Neuronal stem cell (in vitro differentiated cells): ENCODE measurements at places on chromosomes 2 and 18.

DNA sequence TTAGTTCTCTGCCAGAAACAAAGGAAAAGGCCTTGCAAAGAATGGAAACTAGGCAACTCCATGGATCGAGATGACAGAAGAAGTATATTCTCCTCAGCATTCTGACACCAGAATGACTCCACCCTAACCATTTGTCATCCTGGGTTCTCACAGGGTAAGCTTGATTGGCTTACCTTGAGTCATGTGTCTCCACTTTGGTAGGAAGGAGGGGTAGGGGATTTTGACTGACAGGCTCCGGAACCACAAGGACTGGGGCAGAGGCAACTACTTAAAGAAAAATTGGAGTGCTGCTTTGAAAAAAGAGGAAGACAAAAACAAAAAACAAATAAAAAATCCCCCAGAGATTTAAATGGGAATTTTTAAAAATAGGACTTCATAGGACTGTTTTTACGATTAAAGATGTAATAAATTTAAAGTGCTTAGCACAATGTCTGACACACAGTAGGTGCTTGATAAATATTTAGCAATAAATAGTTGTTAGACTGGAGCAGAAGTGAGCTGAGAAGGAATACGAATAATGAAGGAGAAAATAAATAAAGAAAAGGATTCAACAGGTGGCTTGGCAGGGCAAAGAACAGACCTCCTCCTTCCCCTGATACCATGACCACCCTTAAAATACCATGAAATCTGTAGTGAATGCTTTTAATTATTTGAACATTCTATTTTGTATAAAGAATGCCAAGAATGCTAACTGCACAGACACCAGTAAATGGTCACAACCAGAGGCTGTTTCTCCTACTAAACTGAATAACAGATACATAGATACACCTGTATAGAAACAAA, 230.2 kb downstream of the CDCA7 start:
- DNase-seq = no peak

DNA sequence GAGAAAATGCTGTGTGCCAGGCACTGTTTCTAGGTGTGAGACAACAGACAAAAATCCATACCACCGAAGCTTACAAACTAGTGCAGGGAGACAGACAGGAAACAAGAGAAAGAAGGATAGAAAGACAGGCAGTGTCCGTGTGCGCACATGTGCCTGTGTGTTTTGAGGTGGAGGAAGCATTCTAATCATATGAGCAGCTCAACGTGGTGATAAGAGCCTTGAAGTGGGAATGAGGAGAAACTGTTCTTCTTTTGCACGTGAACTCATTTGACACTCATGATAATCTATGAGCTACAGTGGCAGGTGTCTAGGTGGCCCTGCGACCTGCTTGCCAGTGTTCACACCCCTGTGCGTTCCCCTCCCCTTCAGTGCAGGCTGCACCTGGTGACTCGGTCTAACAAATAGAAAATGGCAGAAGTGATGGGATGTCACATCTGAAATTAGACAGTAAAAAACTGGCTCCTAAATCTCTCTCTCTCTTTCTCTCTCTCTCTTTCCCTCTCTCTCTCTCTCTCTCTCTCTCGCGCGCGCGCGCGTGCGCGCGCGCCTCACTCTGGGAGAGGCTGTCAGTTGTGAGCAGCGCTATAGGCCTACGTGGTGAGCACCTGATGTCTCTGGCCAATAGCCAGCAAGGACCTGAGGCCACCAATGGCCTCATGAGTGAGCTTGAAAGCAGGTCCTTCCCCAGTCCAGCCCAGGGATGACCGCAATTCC, 74.8 kb downstream of the EN1 start:
- DNase-seq = no peak

DNA sequence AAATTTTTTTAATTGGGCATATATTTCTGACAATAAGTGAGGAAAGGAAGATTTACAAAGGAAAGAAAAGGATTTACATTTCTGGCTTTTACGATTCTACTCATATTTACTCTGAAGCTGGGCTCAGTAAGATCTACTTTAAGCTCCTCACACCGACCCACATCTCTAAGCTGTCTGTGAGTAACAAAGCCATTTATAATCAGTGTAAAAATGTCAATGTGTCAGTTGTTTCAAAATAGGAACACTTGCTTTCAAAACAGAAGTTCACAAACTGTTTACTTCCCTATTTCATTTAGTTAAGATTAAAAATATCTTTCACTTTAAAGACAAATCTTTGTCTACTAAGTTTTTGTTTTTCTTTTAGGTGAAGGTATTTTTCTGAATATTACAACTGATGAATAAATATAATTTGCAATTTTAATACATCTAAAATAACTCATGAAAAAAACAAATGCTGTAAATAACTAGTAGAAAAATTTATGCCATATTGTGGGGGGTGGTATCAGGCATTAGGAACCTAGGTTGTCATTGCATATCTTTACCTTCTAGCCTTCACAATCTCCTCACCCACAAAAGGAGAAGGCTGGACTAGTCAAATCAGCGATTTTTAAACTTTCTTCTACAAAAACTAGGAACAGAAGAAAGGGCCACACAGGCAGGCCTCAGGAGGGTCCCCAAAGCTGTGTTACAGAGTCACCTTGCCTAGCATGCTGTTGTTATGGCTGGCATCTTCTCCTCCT, 64.5 kb downstream of the TMEM131 start:
- no peak for DNase-seq

DNA sequence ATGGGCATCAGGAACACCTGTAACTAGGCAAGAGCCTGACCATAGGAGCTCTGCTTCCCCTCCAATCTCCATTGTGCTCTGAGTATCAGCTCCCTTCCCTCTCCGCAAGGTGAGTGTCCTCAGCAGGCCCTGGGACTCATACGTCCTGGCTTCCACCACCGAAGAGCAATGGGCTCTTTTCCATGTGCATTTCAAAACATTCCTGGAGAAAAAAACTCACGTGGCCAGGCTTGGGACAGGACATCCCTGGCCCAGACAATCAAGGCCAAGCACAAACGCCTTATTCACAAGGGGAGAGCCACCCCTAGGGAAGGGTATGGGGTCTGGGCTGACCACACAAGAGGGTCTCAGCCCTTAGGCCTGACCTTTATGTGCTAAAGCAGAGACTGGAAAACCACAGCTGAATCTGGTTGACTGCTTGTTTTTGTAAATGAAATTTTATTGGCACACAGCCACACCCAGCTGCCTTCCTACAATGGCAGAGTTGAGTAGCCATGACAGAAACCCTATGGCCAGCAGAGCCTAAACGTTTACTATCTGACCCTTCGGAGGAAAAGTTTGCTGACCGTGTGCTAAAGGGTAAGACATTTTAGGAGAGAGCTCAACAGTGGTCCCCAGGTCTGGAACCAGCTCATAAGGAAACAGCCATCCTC, 175.7 kb upstream of the ARL4C start:
- no peak for DNase-seq

DNA sequence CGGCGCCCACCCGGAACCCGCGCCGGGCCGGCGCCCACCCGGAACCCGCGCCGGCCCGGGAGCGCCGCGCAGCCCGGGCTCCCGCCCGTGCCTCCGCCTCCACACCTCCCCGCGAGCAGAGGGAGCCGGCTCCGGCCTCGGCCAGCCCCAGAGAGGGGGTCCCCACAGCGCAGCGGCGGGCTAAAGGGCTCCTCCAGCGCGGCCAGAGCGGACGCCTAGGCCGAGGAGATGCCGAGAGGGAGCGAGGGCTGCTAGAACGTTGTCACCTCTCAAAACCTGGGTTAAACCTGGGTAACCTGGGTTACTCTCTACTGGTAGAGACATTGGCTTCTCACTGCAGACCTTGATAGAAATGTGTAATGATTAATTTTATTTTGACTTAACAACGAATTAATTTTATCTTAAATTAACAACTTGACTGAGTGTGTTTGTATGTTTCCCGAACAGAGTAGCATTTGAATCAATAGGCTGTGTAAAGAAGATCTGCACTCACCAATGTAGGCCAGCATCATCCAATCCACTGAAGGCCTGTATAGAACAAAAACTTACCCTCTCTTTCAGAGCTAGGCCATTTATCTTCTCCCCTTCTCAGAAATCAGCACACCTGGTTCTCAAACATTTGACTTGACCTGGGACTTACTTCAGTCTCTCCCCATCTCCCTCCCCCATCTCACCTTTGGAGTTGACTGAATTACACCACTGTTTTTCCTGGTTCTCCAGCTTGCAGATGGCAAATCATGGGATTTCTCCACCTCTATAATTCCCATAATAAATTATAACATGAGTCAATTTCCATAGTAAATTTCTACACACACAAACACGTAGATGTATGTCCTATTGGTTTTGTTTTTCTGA, 242.7 kb downstream of the ASXL3 start:
- no peak for DNase-seq

DNA sequence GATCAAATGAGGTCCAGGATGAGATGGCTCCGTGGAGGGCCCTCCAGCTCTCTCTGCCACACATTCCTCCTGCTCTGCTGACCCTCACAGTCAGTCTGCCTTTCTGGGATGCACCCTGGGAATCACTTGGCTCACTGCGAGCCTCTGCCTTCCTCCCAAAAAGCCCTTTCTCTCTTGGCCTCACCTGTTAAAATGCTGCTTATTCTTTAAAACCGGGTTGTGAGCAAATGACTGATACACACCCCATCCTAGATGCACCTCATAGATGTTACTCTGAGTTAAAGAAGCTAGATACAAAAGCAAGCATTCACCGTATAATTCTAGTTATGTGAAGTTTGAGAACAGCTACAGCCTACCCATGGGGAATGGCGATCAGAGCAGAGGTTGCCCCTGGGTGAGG, 167.7 kb upstream of the MYCN start:
- no peak for DNase-seq

GRCh38 chr2:7595206-7595605, 678.0 kb downstream of the RNF144A start:
- no peak for DNase-seq

GRCh38 chr2:131054488-131054887, 38.8 kb downstream of the FAM168B start:
- DNase-seq = no peak

DNA sequence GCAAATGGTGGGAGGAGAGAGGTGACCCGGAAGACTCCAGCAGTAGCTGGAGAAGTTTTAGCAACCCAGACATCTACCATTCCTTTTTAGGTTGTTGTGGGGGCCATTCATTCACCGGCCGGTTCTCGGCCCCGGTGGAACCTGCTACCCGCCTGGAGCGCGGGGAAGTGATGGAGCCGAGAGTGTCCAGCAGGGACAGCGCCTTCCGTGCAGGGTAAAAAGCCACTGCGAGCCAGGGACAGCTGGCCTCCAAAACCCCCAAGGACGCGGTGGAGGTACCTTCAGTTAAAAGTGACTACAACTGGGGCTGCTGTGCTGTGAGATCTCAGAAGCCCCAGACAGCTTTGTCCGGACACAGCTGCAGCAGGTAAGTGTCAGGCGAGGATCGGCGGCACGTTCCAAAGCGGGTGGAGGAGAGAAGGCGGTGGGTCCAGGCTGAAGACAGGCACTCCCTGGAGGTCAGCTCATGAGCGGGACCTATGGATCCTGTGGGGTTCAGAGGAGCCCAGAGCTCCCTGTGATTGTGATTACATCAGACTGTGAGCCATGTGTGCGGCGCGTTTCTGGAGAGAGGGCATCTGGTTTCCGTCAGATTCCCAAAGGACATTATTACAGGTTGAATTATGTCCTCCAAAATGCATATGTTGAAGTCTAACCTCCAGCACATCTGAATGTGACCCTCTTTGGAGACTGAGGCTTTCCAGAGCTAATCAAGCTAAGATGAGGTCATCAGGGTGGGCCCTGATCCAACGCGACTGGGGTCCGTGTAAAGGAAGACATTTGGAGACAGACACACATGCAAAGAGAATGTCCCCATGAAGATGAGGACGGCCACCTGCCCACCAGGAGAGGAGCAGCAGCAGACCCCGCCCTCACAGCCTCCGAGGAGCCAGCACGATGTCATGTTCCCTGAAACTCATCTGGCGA, 276.3 kb downstream of the EIPR1 start:
- DNase-seq = no peak

GRCh38 chr2:163859951-163860350, 124.1 kb upstream of the FIGN start:
- no peak for DNase-seq

DNA sequence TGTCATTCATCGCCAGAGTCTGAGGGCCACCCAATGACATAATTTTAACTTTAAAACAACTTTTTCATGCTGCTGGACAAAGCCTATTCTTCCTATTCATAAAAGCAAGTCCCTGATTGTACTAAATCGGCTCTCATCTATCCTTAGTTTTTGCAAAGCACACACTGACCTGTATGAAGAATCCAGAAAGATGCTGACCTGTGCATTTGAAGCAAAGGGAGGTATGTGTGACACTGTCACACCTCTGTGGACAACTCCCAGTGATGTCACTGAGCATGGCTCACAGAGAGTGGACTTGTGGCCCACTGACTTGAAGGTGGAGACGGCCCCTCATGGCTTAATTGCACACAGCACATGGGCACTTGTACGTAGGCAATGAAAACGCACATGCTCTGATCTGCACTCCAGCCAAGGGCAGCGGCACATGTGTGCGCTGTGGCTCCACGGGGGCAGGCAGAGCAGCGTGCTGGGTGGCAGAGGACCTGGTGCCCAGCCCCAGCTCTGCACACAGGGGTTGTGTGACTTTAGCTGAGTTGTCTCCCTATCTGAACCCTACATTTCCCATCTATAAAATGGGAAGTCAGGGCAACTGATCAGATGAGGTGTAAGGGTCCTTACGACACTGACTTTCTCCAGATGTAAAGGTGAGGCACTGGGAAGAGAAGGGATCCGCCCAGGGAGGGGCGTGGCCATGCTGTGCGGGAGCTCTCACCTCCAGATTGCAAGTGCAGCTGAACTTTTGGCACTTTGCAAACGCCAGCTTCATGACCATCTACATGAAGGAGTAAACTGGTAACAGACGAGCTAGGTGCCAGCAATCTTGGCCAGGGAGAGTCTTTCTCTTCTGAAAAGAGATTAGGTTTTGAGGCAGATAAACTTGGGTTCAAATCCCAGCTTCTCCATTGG, 14.3 kb upstream of the ODC1 start:
- no peak for DNase-seq

GRCh38 chr18:47601581-47602272, 328.7 kb downstream of the SMAD2 start:
- DNase-seq = no peak

- DNase-seq = no peak
Measured at GRCh38 chr2:68827666-68828065, 43.5 kb downstream of the BMP10 start.

DNA sequence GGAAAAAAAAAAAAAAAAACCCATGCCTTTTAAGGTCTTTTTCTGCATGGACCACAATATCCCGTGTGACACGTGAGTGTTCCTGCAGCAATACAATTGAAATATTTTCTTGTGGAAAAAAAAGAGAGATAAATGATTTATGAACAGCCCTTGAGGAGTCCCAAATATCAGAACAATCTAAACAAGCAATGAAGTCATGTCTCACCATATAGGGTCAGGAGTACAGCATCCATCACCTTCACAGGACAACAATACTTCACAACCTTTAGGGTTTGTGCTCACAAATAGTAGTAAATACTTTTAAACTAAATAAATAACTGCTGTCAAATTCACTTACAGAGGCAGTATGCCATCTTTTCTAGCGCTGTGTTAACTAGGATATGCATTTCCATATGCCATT, 87.9 kb downstream of the ZEB2 start:
- no peak for DNase-seq
